ENCODE measurements at places on chromosomes 3 and 15.

- no peak for DNase-seq
These were observed 237.7 kb downstream of the SLCO3A1 start for GRCh38 chr15:92091155-92091734.

- DNase-seq, result no peak
These were observed 28.6 kb upstream of the ANKDD1A start for GRCh38 chr15:64883100-64883581.

GRCh38 chr15:74317820-74318375, 49.5 kb downstream of the CYP11A1 start:
- DNase-seq, result peak; percentile 94

- no peak for DNase-seq
These were observed 162.5 kb downstream of the CADPS start for GRCh38 chr3:62712746-62713145.

GRCh38 chr3:46866032-46866595, 2.9 kb upstream of the MYL3 start:
- no peak for DNase-seq

GRCh38 chr3:58645726-58646125, 20.8 kb downstream of the FAM3D start:
- DNase-seq, result no peak

- no peak for DNase-seq
These were observed 374.0 kb downstream of the SV2B start for GRCh38 chr15:91473894-91474545.

GRCh38 chr3:73624821-73625665, at the start of gene PDZRN3:
Gene PDZRN3 (minus strand): TSS chr3:73624941.
- peak; percentile 79 for DNase-seq

DNA sequence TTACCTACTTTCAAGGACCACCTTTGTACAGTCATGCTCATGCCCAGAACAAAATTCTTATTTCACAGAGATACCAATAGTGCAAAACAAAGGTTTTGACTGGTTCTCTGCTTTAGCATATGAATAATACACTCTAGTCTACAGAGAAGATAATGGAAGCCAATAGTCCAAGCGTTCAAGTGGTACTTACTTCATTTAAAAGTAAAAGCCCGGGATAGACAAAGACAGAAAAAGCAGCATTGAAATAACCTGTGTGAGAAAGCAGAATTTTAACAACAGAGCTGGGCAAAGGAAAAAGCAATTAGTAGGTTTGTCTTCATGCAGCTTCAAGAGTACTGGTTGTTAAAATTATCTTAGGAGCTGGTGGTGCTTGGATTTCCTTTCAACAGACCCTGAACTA, 848.3 kb downstream of the FHIT start:
- no peak for DNase-seq

DNA sequence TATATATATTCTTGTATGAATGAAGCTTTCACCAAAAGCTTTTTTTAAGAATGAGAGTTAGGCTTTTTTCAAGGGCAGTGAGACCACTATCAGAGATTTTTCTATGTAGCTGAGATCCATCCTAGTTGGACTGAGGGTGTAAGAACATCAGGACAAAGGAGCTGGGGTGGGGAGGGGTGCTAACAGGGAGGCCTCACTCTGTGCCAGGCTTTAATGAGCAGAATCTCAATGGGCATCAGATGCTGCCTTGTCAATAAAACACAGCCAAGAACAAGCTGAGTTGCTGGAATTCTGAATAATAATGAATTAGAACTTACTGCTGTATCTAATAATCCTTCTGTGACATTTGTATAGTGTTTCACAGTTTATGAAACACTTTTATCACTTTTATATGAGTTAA, 41.4 kb upstream of the USP3 start:
- DNase-seq, result no peak

- no peak for DNase-seq
These were observed 437.9 kb downstream of the CHL1 start for GRCh38 chr3:634511-634910.

DNA sequence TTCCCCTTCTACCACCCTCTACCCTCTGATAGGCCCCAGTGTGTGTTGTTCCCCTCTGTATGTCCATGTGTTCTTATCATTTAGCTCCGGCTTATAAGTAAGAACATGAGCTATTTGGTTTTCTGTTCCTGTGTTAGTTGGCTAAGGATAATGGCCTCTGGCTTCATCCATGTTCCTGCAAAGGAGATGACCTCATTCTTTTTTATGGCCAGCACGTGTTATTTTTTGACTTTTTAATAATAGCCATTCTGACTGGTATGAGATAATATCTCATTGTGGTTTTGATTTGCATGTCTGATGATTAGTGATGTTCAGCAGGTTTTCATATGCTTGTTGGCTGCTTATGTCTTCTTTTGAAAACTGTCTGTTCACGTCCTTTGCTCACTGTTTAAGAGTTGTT, 63.1 kb upstream of the NPHP3 start:
- DNase-seq, result no peak

DNA sequence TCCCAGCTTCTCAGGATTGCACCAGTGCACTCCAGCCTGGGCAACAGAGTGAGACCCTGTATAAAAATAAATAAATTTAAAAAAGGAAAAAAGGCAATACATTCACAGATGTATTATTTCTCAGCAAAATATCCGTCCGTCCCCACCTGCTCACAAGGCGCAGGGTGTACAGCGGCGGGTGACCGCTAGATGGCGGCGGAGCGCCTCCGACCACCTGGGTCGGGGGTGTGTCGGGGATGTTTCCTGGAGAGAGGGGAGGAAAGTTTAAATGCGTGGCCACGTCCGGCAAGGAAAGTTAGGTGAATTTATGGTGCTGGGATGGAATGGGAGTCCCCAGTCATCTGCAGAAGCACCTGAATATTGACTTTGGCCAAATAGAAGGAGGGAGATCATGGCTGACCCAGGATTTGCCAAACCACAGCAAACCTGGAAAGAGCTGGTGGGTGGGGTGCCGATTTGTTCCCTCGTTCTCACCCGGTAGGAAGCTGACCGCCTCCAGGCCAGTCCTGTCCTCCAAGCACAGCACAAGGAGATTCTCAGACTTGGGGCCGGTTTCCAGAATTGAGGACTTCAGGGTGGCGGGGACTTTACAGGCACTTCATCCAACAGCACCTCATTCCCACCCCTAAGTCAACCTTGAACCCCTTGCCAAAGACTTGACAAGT, 88.3 kb downstream of the TMEM266 start:
- DNase-seq, result no peak

DNA sequence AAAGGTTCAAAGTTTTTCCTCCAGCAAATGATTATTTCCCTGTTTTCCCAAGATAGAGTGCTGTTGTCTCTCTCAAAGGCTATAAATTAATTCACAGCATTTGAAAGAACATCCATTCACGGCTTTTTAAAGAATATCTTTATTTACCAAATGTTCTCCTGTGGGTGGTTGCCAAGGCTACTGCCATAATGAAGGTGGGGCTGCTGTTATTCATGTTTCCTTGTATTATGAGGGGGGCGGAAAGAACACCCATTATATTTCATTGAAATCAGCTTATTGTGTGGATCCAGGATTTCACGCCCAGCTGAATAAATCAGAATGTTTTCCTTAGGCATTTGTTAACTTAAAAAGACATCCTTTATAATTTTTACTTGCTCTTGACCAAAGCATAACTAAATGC, 10.1 kb downstream of the SRP14 start:
- no peak for DNase-seq

- no peak for DNase-seq
These were observed 3.0 kb downstream of the ITIH4 start for GRCh38 chr3:52827441-52827840.

- no peak for DNase-seq
These were observed 27.3 kb downstream of the ALDH1L1 start for GRCh38 chr3:126152901-126153694.

DNA sequence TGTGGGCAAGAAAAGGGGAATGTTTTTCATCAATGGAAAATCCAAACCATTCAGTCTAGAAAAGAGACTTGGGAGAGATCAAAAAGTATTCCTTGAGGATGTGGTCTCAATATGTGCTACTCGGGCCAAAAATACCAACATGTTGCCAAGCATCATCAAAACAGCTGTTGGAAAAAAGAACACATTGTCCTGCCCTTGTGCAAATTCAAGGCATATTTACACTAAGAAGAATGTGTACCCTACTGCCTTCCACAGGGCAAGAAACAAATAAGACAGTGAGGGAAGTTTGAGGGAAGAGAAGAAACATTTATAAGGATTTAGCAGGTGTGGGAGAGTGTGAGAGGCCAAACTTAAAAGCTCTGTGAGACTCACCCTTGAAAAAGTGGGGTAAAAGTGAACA, 252.1 kb downstream of the NTRK3 start:
- peak; percentile 15 for DNase-seq

GRCh38 chr3:162353414-162353813, 856.8 kb downstream of the OTOL1 start:
- no peak for DNase-seq

DNA sequence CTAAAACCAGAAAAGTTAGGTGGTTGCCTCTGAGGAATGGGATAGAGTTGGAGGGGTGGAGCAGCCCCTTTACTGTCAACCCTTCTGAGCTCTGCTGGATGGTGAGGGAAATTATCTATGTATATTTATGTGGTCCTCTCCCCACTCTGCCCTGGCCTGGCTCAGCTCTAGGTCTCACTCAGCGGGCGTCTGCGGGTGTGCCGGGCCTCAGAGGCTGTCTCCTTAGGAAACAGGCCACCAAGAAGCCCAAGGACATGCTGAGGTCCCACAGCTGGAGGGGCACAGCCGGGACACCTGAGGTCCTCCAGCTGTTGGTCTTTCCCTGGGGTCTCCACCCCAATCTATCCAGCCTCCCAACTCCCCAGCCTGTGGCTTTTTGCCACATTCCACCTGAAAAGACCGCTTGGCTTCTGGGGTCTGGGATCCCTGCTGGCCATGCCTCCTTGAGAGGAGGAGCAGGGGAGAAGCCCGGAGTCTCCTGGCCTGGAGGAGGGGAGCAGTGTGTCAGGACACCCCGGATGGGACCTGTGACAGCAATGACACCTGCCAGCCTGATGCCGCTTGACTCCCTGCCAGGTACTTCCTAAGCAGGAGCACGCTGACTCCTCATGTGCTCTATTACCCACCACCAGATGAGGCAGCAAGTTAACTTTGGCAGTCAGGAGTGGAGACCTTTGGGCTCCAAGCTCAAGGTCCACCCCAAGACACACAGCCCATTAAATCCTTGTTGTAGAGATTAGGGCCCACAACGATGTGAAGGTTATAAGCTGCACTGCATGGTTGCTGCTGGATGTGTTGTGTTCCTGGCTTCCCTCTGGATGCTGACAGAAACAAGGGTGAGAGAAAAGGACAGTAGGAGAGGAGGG, at the start of gene SLC28A1:
Gene SLC28A1 (plus strand): TSS at position 747 of the 866 bp plus-strand sequence. CDS start 3,099 bp downstream, outside the sequence.
- DNase-seq, result no peak

DNA sequence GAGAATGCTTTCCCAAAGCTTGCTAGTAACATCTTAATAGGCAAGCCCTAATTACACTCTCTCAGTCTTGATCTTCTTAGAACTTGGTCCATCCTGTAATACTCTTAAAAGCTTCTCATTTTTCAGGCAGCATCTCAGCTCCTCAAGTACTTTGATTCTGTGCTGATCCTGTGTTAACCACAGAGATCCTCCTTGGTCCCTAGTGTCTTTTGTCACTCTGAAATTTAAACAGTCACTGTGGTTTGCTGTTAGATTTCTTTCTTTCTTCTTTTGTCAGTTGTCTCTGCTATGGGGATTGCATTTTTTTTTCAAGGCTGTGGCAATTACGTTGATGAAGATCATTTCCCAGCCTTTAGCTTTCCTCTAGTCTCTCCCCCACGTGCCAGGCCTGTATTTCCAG, 26.0 kb upstream of the UBE3A start:
- DNase-seq, result no peak

DNA sequence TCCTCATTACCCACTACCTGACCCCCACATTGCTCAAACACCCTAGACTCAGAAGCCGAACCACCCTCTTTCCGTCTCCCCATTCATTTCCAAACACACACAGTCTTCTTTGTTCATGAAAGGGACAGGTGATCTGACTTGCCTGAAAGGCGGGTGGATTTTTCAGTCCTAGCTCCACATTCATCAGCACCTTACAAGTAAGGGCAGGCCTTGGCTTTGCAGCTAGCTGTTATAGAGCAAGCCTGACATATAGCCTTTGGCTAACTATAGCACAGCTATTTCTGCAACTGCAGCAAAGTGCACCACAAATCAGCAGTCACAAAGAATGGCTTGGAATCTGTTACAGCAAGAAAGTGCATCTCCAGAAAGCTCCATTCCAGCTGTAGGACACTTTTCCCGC, 139.8 kb downstream of the XXYLT1 start:
- no peak for DNase-seq

- DNase-seq, result no peak
These were observed 386.6 kb upstream of the WNT5A start for GRCh38 chr3:55873523-55874254.

- no peak for DNase-seq
These were observed 64.7 kb downstream of the ATP1B3 start for GRCh38 chr3:141941093-141941492.

DNA sequence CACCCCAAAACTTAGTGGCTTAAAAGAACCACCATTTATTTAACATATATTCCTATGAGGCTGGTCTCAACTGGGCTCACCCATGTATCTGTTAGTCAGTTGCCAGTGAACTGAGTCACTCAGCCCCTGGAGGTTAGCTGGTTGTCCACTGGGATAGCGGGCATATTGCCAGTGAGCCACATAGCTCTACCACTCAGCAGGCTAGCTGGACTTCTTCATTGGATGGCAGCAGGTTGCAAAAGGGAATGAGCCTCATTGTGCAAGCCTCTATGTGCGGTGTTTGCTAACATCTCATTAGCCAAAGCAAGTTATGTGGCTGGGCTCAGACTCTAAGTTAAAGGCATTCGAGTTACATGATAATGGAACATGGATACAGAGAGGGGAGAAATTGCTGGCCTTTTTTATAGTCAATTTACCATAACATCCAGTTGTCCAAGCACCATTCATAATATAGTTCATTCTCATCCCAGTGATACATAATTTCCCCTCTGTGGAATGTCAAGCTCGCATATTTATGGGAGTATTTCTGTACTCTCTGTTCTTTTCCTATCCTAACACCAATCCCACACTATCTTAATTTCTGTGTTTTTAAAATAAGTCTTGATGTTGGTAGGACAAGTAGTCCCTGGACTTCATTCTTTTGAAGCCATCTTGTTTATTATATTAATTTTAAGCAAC, 8.7 kb downstream of the BTD start:
- no peak for DNase-seq

- no peak for DNase-seq
These were observed 141.2 kb upstream of the LRIG1 start for GRCh38 chr3:66642019-66642418.

GRCh38 chr3:136637176-136637575, 115.0 kb downstream of the STAG1 start:
- DNase-seq, result no peak

DNA sequence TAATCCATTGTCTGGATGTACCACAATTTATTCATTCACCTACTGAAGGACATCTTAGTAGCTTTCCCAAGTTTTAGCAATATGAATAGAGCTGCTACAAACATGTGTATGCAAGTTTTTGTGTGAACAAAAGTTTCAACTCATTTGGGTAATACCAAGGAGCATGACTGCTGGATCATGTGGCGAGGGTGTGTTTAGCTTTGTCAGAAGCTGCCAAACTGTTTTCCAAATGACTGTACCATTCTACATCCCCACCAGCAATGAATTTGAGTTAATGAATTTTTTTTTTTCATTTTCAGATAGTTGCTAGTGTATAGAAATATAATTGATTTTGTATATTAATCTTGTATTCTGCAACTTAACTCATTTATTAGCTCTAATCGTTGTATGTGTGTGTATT, 20.0 kb upstream of the ELP6 start:
- DNase-seq, result no peak

- DNase-seq, result no peak
These were observed 161.0 kb upstream of the HES1 start for GRCh38 chr3:193974671-193975535.
